ENCODE measurements at places on chromosomes 4 and X.

- DNase-seq: peak; percentile 54
Observed at GRCh38 chr4:37073226-37073840, 171.2 kb upstream of the NWD2 start.

DNA sequence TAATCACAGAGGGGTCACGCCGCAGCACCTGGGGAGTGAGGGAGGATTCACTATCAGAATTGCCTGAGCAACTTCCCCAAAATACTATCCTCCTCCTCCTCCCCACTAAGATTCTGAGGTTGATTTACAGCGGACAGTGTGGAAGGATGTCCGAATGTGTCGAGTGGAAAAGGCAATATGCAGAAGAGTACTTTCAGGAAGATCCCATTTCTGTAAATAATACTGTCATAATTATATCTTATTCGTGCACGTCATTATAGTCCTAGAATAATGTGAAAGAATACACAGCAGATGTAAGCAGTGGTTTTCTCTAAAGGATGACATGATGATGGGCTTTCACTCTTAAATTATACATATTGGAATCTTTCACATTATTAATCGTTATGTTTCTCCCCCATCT lies 149.8 kb upstream of the NOCT start:
- peak; percentile 56 for DNase-seq

- DNase-seq: peak; percentile 13
Observed at GRCh38 chrX:140664939-140665338, 44.6 kb upstream of the LINC00632 start.

DNA sequence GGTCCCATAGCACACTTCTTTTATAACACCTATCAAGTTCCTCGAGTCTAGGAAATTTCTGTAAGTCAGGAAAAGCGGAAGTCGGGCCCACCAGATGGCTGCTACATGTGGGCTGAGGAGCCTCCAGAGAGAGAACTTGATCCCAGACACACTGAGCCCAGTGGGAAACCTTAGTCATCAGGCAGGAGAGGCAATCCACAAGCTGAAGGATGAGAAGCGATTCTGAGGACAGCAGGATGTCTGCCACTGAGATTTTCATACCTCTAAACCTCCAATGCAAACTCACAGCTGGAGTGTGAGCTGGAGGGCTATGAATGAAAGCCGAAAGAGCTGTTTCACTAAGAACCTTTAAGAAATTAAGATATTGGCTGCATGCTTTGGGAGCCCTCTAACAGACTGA lies 52.6 kb upstream of the PDHA1 start:
- DNase-seq: no peak

DNA sequence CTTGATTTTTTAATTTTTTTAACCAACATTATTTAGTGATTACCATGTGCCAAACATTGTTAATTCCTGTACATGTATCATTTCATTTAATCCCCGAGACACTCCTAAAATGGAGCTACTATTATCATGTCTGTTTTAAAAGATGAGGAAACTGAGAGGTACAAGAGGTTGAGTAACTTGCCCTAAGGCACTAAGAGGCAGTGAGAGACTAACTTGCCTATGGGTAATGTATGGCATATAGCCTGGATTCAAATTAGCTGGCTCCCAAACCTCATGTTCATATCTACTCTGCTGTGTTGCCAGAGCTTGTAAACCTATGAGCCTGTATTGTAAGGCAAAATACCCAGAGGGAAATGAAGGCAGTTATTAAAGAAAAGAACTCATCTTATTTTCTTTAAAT lies 443.6 kb downstream of the IL15 start:
- no peak for DNase-seq

- DNase-seq: no peak
Observed at GRCh38 chr4:1644891-1645657, 39.0 kb downstream of the FAM53A start.

GRCh38 chr4:86840858-86841257 lies 8.3 kb downstream of the SLC10A6 start:
- no peak for DNase-seq

GRCh38 chr4:145541346-145541745 lies 59.7 kb downstream of the SMAD1 start:
- DNase-seq: no peak

DNA sequence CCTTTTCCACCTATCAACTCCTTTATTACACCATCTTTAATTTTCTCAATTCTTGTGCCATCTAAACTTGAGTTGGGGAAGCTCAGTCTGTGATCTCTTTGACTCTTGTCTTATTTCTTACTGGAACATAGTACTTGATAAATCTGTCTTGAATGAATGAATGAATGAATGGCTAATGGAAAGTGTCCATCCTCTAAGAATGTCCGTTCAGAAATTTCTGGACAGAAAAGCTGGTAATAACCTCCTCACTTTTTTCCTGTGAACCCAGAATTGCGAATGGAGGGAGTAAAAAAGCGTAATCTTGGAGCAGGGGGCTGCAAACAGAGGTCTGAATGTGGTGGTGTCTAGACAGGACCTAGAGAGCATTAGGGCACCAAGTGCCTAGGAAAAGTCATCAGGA lies 9.4 kb upstream of the CLTRN start:
- DNase-seq: no peak

DNA sequence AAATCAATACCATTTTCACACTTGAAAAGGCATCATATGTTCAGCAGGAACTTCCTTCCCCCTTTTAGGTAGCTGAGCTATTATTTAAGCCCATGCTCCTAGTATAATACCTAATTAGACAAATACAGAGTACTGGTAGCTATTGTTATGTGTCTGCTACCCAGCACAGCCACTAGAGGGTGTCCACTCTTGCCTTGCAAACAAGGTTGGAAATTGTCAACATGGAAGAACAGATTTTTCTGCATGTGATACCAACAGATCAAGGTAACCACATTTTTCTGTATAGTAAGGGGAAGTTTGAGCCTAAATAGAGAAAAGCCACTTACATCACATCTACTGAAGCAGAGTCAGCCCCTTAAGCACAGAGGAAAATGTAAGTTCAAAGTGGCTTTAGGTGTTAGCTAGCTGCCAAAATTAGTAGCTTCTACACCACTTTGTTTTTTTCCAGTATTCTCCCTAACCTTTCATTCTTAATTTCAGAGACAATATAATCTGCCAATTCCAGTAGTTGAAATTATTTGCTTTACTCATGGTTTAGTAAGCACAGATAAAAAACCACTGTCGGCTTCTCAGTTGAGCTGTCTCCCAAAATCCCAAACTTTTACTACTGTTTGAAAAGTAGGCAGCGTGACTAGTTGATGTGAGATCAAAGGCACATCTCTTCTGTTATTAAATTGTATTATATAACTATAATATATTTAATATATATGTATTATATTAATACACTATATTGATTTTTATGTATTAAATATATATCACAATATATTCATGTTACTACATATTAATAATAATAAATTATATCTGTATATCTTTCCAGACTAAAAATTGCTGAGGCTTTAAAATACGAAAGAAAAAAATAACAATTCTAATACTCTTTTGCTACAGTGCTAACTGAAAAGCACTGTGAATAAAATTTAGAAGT lies 38.2 kb downstream of the EDNRA start:
- DNase-seq: peak; percentile 90

- no peak for DNase-seq
Observed at GRCh38 chrX:22516893-22517292, 244.2 kb downstream of the CBLL2 start.

DNA sequence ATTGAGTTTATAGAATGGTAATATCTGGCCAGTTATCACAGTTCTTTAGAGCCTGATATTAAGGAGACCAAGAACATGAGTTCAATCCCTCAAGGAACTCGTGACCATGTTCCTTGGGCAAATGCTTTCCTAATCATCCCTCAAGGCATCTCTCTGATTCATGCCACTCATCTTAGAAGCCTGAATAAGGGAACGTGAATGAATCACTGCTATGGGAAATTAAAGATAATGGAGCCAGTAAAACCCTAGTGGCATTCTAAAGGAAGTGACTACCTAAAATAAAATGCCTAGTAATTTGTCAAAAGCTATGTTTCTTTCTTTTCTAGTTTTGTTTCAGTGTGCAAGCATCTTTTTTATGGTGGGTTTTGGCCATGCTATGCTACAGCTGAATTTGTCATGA lies 1161.3 kb downstream of the C4orf33 start:
- DNase-seq: no peak

DNA sequence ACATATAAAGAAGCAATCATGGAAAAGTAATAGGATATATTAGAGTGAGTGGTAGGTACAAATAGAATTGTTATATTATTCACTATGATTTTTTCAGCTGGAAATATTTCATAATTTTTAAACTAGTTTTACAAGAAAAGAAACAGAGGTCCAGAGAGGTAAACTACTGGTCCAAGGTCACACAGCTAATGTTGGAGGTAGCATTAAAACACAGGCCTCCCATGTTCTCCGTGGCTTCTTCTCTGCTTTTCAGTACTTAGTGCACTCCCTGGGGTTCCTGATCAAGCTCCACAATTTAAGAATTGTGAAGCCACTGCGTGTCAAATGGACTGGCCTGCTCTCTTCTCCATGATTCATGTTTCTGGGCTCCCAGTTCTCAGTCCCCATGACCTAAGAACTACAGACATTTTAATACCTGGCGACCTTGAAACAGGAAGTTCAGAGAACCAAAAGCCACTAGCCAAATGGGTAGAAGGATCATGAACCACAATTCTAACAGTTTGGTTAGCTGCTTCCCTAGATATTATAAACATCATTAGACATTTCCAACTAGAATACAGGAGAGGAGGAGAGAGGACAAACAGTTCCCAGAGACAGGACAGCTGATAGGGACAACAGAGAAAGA lies 172.0 kb upstream of the KLF3 start:
- DNase-seq: peak; percentile 17

DNA sequence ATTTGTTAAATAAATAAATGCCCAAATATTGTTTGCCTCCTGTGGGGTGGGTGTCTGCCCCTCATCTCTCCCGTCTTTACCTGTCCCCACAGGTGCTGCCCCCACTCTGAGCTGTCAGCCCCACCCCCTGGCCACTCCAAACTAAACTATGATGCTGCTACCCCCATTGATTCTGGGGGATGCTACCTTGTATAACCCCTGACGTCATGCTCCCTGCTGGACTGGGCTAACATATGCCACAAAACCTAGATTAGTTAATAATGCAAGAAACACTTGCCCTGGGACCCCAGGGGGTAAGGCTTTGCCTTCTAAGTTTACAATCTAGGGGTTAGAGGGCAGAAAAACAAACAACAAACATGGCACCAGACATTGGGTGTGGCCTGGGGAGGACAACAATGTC lies 58.6 kb downstream of the MSX1 start:
- DNase-seq: no peak

GRCh38 chr4:38745881-38746280 lies 36.9 kb downstream of the TLR10 start:
- no peak for DNase-seq

DNA sequence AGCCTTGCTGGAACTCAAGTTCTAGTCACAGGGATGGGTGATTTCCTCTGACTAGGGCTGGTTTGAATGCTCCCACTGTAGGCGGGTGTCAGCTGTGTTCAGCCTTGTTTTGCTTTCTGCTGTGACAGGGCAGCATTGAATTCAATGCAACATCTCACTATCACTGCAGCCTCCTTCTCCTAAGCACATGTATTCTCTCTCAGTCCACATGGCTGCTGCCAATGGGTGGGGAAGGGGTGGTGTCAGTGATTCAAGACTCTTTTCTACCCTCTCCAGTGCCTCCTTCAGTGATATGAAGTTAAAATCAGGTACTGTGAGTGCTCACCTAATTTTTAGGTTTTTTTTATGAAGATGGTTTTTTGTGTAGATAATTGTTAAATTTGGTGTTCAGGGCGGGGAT lies 46.3 kb downstream of the COL4A5 start:
- no peak for DNase-seq

- DNase-seq: no peak
Observed at GRCh38 chr4:12122316-12122715, 693.6 kb upstream of the HS3ST1 start.

DNA sequence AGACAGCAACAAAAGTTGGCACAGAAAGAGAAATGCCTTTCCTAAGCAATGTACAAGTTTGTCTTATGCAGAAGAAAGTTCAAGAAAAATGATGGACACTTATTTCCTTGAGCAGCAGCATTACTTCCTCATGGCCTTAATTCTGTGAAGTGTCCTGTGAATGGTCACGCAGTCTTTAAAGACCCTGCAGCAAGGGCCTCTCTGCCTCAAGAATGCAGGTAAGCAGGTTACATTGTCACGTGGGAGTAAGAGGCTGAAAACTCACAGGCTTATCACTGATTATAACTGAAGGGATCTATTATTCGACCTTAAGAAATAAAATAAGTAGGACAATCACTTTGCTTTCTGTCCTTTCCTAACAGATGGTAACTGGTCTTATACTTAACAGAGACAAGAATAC lies 109.1 kb downstream of the ATP8A1 start:
- DNase-seq: no peak

GRCh38 chrX:18753631-18754030 lies 46.2 kb downstream of the PPEF1 start:
- DNase-seq: no peak

Measured in OCI-M1 (cell line).